ENCODE measurements at places on chromosomes 13 and 19.

DNA sequence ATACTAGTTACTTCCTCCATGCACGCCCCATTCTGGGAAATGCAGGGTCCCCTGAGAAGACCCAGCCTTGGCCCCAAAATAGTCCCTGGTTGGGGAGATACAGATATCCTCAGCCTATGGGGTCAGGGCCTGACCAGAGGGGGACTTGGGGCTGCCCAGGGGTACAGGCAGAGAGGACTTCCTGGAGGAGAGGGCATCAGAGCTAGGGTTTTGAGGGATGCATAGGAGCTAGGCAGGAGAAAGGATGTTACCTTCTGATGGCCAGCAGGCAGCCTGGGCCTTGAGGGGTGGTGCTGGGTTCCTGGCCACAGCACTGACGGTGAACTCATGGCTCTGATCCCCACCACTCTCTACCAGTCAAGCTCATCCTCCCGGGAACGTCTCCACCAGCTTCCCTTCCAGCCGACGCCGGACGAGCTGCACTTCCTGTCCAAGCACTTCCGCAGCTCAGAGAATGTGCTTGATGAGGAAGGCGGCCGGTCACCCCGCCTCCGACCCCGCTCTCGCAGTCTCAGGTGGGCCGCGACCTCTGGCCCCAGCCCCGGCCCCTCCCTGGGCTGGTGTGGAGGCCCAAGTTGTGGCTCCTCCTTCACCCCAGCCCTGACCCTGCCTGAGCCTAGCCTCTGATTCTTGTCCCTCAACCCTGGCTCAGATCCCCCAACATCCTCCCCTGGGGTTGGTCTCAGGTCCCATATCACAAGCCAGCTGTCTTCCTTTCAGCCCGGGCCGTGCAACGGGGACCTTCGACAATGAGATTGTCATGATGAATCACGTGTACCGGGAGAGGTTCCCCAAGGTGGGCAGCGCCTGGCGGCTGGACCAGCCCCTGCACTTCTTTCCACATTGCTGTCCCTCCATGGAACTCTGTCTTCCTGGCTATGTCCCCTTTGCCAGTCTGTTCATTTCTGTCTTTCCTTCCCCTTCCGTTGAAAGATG lies 25.6 kb downstream of the MAST3 start:
- DNase-seq = no peak

DNA sequence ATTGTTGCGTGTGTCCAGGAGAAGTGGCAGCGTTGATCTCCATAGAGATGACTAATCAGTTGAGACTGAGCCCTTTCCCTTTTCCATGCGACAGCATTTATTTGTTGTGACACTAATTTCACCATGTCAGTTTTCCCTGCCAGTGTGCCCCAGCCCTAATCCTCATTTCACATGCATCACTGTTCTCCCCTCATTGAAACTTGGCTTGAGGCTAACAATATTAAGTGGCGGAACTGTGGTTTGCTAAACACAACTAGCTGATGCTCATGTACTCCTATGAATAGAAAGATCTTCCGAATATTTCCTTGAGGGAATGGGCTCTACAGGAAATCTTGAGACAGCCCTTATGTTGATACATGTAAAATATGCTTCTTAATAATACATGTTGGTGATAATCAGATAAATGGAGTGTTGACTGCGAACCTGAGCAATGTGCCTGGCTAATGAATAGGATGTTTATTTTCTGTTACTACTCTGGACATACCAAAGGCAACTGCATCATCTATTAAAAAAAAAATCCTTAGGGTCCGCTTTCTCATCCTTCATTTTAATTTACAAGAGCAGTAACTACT lies 258.6 kb downstream of the ATP8A2 start:
- DNase-seq = no peak

GRCh38 chr19:28290963-28291657 lies 921.8 kb downstream of the UQCRFS1 start:
- DNase-seq = no peak

- DNase-seq = no peak
These were observed 14.9 kb downstream of the STK11 start for GRCh38 chr19:1220477-1220930.

GRCh38 chr19:37317403-37318209 lies 53.3 kb upstream of the ZNF527 start:
- DNase-seq = peak; percentile 87

DNA sequence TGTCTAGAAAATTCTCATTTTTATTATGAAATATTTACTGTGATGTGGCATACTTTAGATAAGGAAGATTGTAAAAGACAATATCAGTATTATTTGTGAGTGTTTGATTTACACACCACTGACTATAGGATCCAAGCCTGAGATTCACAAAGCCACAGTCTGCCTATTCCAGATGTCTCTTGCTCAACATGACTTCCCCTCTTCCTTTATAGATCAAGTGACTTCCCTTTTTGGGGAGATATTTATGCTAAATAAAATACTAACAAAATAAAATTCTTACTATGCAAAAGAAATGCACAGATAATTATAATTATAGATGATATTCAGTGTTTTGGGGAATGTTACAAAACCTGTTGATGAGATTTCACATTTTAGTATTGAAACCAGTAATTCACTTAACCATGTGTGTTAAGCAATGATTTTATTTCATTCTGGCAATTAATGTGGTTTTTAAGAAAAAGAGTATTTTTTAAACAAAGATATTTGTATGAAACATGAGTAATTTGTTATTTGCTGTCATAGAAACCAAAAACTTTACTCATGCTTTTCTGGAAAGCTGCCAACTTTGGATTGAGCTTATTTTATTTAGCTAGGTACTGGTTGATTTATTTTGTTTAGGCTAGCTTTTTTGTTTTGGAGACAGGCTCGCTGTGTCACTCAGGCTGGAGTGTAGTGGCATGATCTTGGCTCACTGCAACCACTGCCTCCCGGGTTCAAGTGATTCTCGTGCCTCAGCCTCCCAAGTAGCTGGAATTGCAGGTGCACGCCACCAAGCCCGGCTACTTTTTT lies 13.7 kb upstream of the GPR183 start:
- DNase-seq = no peak
